ENCODE measurements at places on chromosomes 2 and 18.

DNA sequence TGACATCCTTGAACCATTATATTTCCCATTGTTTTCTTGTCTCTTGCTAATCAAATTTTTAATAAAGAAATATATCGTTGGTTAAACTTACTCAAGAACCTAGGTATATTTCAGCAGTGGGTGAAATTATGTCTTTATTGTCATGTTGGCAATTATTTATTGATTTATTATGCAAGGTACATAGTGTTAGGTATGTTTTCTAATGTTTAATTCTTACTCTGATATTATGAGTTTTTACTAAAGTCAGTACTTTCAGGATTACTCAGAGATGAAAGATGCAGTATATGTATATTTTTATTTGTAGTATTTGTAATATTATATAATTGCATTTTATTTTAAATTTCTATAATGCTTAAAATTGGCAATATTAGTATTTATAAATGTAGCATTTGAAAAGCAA lies 46.9 kb downstream of the PSMD14 start:
- no peak for DNase-seq

DNA sequence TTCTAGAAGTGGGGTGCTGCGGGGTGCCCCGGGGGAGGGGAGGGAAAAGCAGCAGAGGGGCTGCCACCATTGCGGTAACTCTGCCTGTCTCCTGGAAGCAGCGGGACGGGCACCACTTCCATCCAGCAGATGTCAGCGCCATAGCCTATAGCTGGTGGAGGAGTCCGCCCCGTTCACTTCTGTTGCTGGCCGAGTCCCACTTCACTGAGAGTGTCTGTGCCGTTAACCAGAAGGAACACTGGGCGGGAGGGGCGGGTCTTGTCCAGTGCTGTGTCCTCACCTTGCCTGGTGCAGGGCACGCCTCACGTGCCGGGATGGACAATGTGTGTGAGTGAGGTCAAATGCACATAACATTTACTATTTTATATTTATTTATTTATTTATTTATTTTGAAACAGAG lies 19.3 kb upstream of the ODC1 start:
- no peak for DNase-seq

- DNase-seq: no peak
Observed at GRCh38 chr2:196849895-196850294, 40.7 kb upstream of the C2orf66 start.

DNA sequence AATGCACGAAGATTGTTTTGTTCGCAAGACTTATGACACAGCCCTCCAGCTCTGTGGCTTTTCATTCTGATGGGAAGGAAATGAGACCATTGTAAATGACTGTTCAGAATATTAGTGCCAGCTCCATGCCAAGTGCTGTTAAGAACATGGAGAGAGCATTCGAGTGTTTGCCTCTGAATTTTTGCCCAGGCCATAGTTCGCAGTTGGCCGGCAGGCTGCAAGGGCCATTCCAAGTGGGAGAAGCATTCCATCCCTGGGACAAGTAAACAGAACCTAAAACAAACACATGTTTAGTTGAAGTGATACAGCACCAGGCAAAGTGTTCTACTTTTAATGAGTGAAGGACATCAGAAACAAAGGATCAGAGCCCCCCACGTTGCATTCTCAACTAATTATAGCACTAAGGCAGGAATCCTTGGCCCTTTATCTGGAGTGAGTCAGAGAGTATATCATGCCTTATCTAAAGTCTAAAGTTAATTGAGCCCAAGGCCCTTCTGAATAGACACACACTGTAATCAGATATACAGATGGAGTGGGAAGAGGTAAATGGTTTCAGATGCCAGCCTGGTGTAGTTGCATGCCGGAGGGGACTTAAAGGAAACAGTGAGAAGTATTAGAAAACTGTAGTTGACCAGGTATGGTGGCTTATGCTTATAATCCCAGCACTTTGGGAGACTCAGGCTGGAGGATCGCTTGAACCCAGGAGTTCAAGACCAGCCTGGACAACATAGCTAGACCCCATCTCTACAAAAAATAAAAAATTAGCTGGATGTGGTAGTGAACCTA lies 53.3 kb downstream of the NEDD4L start:
- no peak for DNase-seq

GRCh38 chr18:45874491-45875184 lies 49.2 kb downstream of the SIGLEC15 start:
- DNase-seq: peak; percentile 60

DNA sequence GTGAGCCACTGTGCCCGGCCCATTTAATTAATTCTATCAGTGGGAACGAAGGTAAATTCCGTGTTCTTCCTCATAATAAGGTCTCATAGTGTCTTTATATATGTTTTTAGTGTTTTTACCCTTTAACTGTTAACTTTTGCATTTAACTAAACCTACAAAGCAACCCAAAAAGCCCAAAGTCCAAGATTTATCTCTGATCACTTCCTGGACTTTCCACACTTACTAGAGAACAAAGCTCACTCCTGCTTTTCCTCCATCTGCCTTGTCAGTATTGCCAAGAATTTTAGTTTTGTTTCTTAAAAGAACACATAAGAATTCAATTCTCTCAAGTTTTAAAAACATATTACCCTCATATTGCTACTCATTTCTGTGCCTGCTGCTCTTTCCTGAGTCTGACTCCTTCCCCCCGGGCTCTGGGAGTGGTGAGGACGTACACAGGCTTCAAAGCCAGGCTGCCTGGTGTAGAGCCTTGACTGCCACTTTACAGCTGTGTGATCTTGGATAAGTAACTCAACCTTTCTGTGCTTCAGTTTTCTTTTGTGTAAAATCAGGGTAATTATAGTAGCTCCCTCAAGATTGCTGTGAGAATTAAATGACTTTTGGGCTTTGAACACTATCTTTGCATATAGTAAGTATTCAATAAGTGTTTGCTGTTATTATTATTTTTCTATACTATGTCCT lies 24.9 kb upstream of the GPR155 start:
- DNase-seq: no peak

DNA sequence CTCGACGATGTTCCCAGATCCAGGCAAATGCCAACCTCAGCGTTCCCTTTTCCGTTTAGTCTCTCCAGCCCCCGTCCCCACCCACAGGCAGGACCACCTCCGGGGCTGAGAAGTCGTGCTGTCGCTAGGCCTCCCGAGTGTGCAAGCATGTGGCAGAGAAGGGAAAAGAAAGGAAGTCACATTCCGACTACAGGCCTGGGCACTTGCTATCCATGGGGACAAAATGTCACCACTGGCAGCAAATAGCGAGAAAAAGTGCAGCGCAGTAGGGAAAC lies 420 bp downstream of the PIGN start:
- no peak for DNase-seq

GRCh38 chr2:219596954-219597551 lies 604 bp upstream of the STK11IP start:
- DNase-seq: no peak

- DNase-seq: no peak
Observed at GRCh38 chr2:171785450-171785849, 98.2 kb downstream of the DYNC1I2 start.

DNA sequence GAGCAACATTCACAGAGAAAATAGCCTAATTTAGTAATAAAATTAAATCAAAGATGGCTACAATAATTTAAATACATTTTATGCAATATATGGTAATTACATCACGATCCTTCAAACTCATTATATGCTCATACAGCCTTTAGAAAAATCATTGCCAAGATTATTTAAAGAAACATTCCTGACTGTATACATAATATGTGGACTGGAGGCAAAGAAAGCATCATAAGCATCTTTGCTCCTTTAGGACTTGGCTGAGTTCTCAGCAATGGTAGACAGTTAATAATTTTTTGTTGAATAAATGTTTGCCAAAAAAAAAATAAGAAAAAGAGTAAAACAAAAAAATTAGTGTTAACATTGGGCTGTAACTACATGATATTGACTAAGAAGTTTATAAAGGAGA lies 26.9 kb downstream of the NCKAP5 start:
- DNase-seq: no peak

- DNase-seq: no peak
Observed at GRCh38 chr18:36771245-36771644, 57.6 kb downstream of the TPGS2 start.

DNA sequence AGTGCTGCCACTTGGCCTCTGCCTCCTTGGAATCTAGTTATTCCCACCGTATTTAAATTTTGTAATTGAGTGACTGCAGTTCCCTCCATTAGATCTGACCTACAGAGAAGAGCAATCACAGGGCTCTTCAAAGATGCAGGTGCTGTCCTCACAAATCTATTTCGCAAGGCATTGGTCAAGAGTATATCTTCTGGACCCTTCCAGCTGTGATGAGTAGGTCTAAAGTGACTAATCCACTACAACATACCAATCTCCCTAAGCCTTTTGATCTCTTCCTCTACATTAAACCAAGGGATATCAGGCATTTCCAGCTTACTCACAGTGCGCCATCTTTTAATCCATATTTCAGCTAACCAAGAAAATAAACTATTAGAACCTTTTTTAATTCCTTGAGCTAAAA lies 65.1 kb upstream of the COL3A1 start:
- no peak for DNase-seq

- DNase-seq: no peak
Observed at GRCh38 chr2:114108824-114109416, 219.0 kb downstream of the ACTR3 start.

DNA sequence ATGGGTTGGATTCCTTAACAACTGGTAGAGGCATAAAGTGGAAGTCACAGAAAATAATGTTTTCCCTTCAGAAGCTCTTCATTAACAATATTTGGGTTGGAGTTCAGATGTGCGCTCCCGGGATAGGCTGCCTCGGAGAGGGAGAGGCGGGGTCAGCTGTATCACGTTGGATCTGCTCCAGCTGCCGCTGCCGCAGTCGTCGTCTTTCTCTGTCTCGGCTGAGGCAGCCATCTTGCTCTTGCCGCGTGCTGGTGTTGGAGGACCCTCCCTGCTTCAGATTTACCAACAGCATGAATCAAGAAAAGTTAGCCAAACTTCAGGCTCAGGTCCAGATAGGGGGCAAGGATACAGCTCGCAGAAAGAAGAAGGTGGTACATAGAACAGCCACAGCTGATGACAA lies 35.1 kb downstream of the TANC1 start:
- DNase-seq: no peak

DNA sequence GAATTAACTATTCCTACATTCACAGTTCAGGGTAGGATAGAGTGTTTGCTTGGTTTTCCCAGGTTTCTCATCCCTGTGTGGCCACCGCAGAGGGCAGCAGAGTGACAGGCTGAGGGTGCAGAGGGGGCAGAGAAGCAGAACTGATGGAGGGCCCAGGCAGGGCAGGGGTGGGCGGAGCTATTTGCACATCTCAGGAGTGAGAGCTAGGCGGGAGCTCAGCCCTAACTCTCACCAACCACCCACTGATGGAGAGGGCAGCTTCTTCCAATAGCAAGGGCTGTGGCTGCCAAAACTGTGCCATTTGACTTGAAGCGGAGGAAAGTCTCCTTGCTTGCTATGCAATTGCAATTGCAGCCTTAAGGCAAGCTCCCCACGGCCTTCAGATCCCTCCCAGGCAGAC lies 12.0 kb upstream of the DARS1 start:
- peak; percentile 34 for DNase-seq

GRCh38 chr2:237421542-237422116 lies 7.7 kb upstream of the COL6A3 start:
- DNase-seq: peak; percentile 70

GRCh38 chr2:236703906-236704305 lies 134.3 kb downstream of the ACKR3 start:
- DNase-seq: no peak

GRCh38 chr18:11784674-11785304 lies 66.4 kb upstream of the CHMP1B start:
- no peak for DNase-seq

DNA sequence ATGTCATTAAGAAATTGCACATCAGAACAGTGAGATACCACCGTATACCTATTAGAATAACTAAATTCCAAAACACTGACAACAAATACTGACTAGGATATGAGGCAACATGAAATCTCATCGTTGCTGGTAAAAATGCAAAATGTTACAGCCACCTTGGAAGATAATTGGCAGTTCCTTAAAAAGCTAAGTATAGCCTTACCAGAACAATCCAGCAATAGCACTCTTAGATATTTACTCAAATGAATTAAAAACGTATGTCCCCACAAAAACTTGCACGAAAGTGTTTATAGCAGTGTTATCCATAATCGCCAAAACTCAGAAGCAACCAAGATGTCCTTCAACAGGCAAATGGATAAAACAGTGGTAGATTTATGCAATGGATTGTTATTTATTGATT lies 241.7 kb downstream of the EPHA4 start:
- DNase-seq: no peak

DNA sequence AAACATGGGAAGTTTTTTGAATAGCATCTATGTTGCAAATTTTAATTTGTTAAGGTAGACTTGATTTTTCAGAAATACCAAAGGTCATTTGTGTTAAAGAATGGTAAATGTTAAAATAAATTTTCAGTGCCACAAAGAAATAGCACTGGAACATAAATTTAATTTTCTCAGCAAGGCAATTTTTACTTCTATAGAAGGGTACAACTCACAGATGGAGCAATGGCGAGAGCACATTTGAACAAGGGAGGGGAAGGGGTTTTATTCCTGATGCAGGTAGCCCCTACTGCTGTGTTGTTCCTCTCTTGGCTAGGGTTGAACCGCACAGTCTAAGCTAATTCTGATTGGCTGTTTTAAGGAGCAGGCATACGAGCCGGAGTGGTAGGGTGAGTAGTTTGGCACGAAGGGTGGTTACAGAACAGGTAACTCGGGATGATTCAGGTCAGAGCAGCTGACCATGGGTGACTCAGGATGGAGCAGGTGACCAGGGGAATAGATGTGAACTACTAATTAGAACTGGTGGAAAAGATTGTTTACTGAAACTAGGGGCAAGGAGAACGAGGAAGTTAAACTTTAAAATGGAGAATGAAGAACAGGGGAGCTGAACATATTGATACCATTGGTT lies 50.1 kb upstream of the PSME4 start:
- DNase-seq: no peak

GRCh38 chr2:196331851-196332250 lies 160.5 kb upstream of the STK17B start:
- DNase-seq: no peak

GRCh38 chr2:48264627-48265026 lies 265.3 kb upstream of the STON1 start:
- no peak for DNase-seq

DNA sequence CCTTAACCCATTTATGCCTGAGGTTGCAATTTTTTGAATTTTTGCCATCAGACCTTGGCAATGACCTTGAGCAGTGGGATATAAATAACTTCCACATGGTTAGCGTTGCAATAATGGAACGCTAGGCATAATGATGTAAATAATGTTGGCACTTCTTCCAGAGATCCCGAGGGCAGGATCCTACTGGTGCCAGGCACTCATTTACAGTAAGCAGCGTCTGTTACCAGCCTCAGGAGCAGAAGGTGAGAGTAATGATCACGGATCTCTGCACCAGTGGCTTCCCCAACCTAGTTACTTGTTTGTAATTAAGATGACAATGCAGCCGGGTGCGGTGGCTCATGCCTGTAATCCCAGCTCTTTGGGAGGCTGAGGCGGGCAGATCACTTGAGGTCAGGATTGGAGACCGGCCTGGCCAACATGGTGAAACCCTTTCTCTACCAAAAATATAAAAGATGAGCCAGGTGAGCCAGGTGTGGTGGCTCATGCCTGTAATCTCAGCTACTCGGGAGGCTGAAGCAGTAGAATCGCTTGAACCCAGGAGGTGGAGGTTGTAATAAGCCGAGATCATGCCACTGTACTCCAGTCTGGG lies 41.9 kb downstream of the CPO start:
- no peak for DNase-seq

- no peak for DNase-seq
Observed at GRCh38 chr18:9417073-9417851, 58.1 kb upstream of the RALBP1 start.

- no peak for DNase-seq
Observed at GRCh38 chr2:28137221-28137620, 246.7 kb downstream of the BABAM2 start.

Data from GM13976 (cell line).